ENCODE measurements at places on chromosomes 1 and 21. TPM values are rescaled to one million over a fixed set of nuclear protein-coding genes. Genes with fewer than 3 reads are reported as not detected.
A peak's percentile ranks its signal among the peaks of the same experiment; 100 is the strongest.

- DNase-seq = no peak
Measured at GRCh38 chr21:26112127-26112742, 58.3 kb downstream of the APP start.

The CD5L gene
- 0.38 TPM for total RNA-seq

The BNIPL gene
- 0.15 TPM for total RNA-seq

- DNase-seq = no peak
Measured at GRCh38 chr21:31752967-31753366, 21.0 kb upstream of the SCAF4 start.

The FAM229A gene
- 2.6 TPM for total RNA-seq

GRCh38 chr1:206847946-206848345 lies 17.5 kb upstream of the IL20 start:
- DNase-seq = no peak

GRCh38 chr21:42863504-42863870 lies 15.9 kb downstream of the WDR4 start:
- no peak for DNase-seq

DNA sequence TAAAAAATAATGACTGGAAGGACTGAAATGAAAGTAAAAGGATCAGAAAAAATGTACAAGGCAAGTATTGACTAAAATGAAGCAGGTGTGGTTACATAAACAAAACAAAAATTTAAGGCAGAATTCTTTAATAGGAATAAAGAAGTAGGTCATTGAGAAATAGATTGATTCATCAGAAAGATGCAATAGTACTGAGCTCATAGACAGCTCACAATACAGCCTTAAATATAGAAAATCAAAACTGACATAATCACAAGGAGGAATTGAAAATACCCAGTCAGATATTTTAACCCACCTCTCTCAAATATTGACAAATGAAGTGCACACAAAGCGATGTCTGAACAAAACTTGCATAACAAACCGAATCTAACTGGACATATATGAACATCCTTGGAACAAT lies 366.8 kb upstream of the DPYD start:
- no peak for DNase-seq

The CACHD1 gene
- 3.5 TPM for total RNA-seq

GRCh38 chr1:246254854-246255253 lies 252.2 kb downstream of the SMYD3 start:
- no peak for DNase-seq

GRCh38 chr21:43645136-43645891 lies 14.0 kb downstream of the HSF2BP start:
- DNase-seq = peak; percentile 54

- DNase-seq = no peak
Measured at GRCh38 chr1:36588972-36589371, 106.3 kb upstream of the CSF3R start.

The ENAH gene
- 79.0 TPM for total RNA-seq

The CCDC30 gene
- 1.4 TPM for total RNA-seq

The CYYR1 gene
- total RNA-seq = 27.8 TPM

- DNase-seq = no peak
Measured at GRCh38 chr1:39153684-39154083, 50.8 kb upstream of the MACF1 start.

The DENND2D gene
- total RNA-seq = 8.6 TPM

- DNase-seq = no peak
Measured at GRCh38 chr1:212512816-212513559, 80.3 kb downstream of the NENF start.

- peak; percentile 22 for DNase-seq
Measured at GRCh38 chr1:176656257-176656995, 193.5 kb downstream of the PAPPA2 start.

DNA sequence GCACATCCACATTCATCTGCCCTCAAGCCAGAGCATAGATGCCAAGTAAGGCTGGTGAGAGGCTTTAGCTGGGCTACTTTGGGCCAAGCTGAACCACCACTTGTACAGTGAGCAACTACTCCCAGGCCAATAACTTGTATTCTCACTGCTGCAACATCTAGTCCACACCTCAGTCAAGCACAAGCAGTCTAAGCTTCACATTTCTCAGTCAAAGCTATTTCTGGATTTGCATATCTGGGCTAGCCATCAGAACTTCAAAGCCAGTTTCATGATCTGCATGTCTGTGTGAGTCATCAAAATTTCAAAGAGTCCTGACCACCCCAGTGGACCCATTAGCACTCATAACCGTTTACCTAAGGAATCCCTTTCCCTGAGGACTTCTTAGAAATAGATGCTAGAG lies 77.7 kb upstream of the DIRAS3 start:
- DNase-seq = no peak

Data from left cardiac atrium (tissue), 4 donors.